ENCODE measurements at places on chromosomes 1 and 21. TPM values are rescaled to one million over a fixed set of nuclear protein-coding genes. Genes with fewer than 3 reads are reported as not detected.

- peak; percentile 93 for DNase-seq
These were observed 12.0 kb upstream of the RHBG start for GRCh38 chr1:156356875-156357534.

DNA sequence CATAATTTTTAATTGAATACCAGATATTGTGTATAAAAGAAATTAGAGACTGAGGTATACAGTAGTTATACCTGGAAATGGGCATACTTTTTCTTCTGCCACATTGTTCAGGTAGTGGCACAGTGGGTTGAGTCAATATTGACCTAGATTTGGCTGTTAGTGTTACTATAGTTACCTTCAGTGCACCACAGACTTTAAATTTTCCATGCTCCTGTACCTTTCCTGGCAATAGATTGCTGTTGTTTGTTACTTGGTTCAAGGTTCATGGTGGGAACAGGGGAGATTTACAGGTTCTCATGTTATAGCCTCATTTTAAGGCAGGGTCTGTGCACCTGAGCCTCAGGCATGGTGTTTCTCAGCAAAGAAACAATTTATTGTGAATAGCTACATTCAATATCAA lies 218.7 kb downstream of the LBR start:
- no peak for DNase-seq

DNA sequence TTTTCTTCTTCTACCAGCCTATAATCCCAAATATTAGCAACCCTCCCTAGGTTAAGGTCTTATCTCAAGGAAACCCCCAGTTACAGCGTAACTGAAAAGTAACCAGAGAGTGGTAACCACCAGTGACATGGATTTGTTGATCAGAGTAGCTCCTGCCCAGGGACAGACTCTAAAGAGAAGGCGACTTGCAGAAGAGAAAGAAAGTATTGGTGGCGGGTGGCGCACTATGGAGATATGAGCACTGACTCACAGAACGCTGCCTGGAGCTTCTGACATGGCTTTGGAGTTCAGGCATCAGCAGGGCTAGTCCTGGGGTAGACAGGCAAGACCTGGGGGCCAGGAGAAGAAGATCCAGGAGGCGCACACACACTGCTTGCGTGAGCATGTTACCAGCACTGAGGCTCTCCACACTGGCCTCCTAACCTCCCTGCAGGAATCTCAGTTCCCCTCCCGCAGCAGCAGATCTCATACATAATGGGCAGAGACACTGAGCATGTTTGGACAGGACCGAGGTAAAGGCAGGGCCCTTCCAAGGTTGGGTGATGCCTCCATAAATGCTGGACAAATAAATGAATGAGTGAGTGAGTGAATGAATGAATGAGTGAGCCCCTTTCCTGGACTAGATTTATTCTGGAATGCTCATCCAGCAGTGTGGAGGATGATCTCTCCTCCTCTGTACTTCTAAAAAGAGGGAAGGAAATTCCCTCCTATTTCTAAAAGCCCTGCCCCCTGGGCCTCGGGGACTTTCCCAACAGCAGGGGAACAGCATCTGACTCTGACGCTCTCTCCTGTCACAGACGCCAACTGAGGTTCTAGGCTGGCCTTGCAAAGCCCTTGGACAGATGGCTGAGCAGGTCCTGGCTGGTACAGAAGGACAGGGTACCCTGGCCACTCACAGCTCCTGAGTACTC lies 175.5 kb downstream of the CLIC6 start:
- no peak for DNase-seq

- no peak for DNase-seq
These were observed 100.0 kb upstream of the SLC25A33 start for GRCh38 chr1:9439074-9439761.

GRCh38 chr1:23019863-23020625 lies 776 bp downstream of the KDM1A start:
- DNase-seq: peak; percentile 24

GRCh38 chr1:156281693-156282478 lies 739 bp downstream of the SMG5 start:
- DNase-seq: no peak

Gene LHX4
- total RNA-seq: 0.19 TPM

Gene DSCAM
- not detected for total RNA-seq

Measured in Calu3 (cell line).